Astrocyte (in vitro differentiated cells and primary cell): ENCODE measurements at places on chromosomes 2 and 18. TPM values are rescaled to one million over a fixed set of nuclear protein-coding genes. Genes with fewer than 3 reads are reported as not detected.

GRCh38 chr2:42123426-42123825 lies 45.7 kb upstream of the EML4 start:
- DNase-seq: no peak
- no peak overlapping the region for H3K4me3 ChIP-seq
- H3K36me3 ChIP-seq: no peaks in the 10 kb centered on the region
- H3K27ac ChIP-seq: no peak overlapping the region

The ANTXR1 gene
- total RNA-seq: 67.8 and 71.7 TPM in 2 replicates

GRCh38 chr2:46306330-46306751 lies 9.1 kb downstream of the EPAS1 start:
- H3K4me1 ChIP-seq: peaks cover 3% of the 10 kb centered on the region
- no peaks in the 10 kb centered on the region for H3K36me3 ChIP-seq
- H3K27me3 ChIP-seq: peaks cover 15% of the 10 kb centered on the region
- H3K27ac ChIP-seq: no peak overlapping the region

DNA sequence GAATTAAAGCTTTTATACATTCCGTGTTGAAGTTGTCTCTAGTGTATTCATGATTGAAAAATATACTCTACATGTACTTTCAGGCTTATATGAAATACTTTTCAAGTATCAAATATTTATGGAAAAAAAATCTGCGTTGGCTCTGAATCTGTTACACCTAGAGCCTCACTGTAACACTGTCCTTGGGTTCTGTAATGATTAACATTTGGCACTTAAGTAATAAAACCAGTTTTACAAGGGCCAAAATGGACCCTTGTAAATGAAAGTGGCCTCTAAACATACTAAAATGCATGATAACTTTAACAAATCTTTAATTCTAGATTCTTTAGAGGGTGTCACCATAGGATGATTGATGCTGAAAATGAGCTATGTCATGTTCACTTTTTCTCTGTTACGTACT lies 162.8 kb downstream of the PTPRM start:
- H3K4me3 ChIP-seq: no peak overlapping the region
- no peaks in the 10 kb centered on the region for H3K4me1 ChIP-seq
- no peaks in the 10 kb centered on the region for H3K27me3 ChIP-seq
- no peaks in the 10 kb centered on the region for H3K36me3 ChIP-seq

GRCh38 chr2:174892546-174892945 lies 112.6 kb downstream of the CHN1 start:
- H3K36me3 ChIP-seq: no peaks in the 10 kb centered on the region
- H3K4me3 ChIP-seq: no peak overlapping the region
- no peaks in the 10 kb centered on the region for H3K4me1 ChIP-seq
- DNase-seq: no peak
- no peaks in the 10 kb centered on the region for H3K27me3 ChIP-seq
- H3K27ac ChIP-seq: no peak overlapping the region

DNA sequence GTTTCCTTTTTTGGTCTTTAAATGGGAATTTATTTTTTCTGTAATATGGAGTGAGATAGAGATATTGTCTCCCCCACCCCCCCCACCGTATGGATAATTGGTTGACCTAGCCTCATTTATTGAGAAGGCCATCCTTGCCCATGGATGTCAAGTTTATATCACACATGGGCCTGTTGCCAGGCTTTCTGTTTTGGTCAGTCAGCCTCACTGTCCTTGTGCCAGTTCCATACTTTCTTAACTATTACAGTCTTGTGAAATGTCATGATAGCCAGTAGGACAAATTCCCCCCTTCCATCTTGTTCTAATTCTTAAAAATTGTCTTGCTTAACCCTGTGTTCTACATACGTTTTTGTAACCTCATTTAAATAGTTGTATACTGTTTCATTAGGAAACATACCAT lies 12.5 kb downstream of the BABAM2 start:
- no peaks in the 10 kb centered on the region for H3K4me1 ChIP-seq
- H3K4me3 ChIP-seq: no peak overlapping the region
- H3K36me3 ChIP-seq: no peaks in the 10 kb centered on the region
- no peaks in the 10 kb centered on the region for H3K27me3 ChIP-seq

The MEP1B gene
- total RNA-seq: not detected in 2 replicates

GRCh38 chr2:28117104-28117596 lies 226.6 kb downstream of the BABAM2 start:
- H3K4me1 ChIP-seq: no peaks in the 10 kb centered on the region
- H3K36me3 ChIP-seq: no peaks in the 10 kb centered on the region
- H3K4me3 ChIP-seq: no peak overlapping the region

DNA sequence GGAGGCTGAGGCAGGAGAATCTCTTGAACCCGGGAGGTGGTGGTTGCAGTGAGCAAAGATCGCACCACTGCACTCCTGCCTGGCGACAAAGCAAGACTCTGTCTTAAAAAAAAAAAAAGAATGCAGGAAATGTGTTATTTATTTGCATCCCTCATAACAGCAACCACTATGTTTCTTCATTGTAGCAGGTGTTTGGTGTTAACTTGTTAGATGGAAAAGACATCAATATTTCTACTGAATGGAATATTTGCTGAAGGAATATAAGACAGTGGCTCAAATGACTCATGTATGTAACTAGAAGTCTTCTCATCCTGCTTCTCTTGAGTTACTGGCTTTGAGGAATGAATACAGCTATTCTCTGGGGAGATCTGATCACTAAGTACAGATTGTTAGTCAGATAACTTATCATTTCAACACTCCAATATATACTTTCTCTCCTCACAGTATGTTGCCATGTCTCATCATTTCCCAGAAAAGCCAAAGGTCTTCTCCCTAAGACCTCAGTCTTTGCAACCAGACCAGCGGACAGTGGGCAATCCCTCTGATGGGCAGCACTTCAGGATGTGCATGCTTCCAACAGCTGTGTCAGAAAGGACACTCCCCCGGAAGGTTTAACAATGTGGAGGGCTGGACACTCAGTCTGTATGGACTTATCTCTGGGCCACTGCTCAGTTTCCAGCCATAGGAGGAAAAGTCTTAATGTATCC lies 104.4 kb upstream of the STK17B start:
- no peaks in the 10 kb centered on the region for H3K27me3 ChIP-seq
- no peak overlapping the region for H3K4me3 ChIP-seq
- H3K27ac ChIP-seq: no peak overlapping the region
- H3K36me3 ChIP-seq: no peaks in the 10 kb centered on the region

- DNase-seq: peak; percentile 94
- no peak overlapping the region for H3K4me3 ChIP-seq
- peak overlapping the region; percentile 78 for H3K27ac ChIP-seq
- no peaks in the 10 kb centered on the region for H3K27me3 ChIP-seq
- H3K4me1 ChIP-seq: peaks cover 23% of the 10 kb centered on the region
Observed at GRCh38 chr2:1755436-1756191, 11.3 kb upstream of the PXDN start.

DNA sequence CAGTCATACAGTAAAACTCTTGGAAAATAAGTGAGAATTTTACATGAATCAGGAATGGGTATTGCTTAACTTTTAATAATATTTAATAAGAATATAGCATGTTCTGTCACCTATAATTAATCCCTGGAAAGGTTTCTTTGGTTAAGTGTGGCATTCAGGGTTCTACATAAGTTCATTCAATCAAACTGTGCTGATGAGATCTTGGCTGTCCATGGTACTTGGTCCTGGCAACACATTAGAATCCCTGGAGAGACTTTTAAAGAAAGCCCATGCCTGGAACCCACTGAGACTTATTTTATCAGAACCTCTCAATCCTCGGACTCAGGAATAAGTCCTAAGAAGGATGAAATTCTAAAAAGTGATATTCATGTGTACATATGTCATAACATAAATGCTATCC lies 60.3 kb downstream of the CERKL start:
- H3K4me1 ChIP-seq: no peaks in the 10 kb centered on the region
- H3K4me3 ChIP-seq: no peak overlapping the region
- no peaks in the 10 kb centered on the region for H3K27me3 ChIP-seq
- DNase-seq: no peak
- no peak overlapping the region for H3K27ac ChIP-seq

The EVX2 gene
- not detected in 2 replicates for total RNA-seq

DNA sequence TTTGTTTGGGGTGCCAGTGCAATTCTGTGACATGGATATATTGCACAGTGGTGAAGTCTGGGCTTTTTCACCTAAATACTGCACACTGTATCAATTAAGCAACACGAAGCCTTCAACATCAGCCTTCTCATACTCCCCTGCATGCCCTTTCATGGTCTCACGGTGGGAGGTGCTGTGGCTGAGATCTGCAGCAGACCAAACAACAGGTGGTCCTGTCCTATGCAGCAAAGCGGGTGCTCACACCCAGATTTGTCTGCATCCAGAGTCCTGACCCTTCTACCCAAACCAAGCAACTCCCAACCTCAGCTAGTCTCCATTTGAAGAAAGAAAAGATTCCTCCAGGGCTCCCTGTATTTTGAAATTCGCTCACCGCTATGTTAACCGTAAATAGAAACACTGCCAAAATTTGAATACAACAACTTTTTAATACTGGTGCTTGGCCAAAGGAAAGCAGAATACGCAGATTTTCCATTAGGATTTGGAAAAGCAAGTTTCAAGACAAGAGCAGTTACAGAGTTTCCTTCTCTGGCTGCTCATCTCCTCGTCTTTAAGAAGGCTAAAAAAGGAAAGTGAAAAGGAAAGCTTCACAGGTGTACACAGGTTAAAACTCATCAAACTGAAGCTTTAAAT lies 34.9 kb downstream of the FAM168B start:
- peaks cover 18% of the 10 kb centered on the region for H3K4me1 ChIP-seq
- DNase-seq: no peak
- peaks cover 27% of the 10 kb centered on the region for H3K36me3 ChIP-seq
- H3K4me3 ChIP-seq: no peak overlapping the region
- no peaks in the 10 kb centered on the region for H3K27me3 ChIP-seq
- H3K27ac ChIP-seq: no peak overlapping the region

DNA sequence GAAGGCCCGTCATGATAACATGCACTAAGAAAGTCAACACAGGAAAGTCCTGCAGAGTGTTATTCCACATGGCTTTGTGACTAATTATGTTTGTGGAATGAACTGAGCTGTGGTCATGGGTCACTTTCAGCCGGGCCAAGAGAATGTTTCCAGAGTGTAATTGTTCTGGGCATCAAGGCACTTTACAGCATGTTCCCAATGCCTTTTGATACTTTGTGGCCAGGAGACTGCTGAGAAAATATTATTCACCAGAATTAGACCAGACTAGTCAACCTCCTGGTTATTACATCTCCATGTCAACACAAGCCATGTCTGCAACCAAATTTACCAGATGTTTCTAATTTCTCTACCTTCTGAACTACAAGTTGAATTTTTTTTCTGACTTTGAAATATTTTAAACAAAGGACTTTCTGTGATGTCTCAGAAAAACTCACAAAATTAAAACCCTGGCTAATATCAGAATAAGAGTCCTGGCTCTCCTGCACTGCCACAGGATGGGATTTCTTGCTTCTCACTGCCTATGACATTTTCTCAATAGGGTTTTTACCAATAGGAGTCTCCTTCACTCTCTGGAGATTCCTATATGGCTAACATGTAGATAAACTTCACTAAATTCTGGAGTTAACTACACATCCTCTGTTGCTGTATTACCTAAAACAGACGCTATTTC lies 90.6 kb upstream of the WDR75 start:
- H3K27me3 ChIP-seq: no peaks in the 10 kb centered on the region
- no peak overlapping the region for H3K4me3 ChIP-seq
- H3K4me1 ChIP-seq: peaks cover 8% of the 10 kb centered on the region
- peak overlapping the region; percentile 75 for H3K27ac ChIP-seq
- H3K36me3 ChIP-seq: no peaks in the 10 kb centered on the region

The PLEKHA3 gene
- total RNA-seq: 41.0 and 42.1 TPM in 2 replicates
